ENCODE measurements at places on chromosomes 12 and 14.

GRCh38 chr14:51653079-51653774 lies 1.5 kb downstream of the FRMD6 start:
- peak; percentile 5 for DNase-seq

- DNase-seq = no peak
These were observed 64.5 kb downstream of the TSPAN9 start for GRCh38 chr12:3141339-3142321.

DNA sequence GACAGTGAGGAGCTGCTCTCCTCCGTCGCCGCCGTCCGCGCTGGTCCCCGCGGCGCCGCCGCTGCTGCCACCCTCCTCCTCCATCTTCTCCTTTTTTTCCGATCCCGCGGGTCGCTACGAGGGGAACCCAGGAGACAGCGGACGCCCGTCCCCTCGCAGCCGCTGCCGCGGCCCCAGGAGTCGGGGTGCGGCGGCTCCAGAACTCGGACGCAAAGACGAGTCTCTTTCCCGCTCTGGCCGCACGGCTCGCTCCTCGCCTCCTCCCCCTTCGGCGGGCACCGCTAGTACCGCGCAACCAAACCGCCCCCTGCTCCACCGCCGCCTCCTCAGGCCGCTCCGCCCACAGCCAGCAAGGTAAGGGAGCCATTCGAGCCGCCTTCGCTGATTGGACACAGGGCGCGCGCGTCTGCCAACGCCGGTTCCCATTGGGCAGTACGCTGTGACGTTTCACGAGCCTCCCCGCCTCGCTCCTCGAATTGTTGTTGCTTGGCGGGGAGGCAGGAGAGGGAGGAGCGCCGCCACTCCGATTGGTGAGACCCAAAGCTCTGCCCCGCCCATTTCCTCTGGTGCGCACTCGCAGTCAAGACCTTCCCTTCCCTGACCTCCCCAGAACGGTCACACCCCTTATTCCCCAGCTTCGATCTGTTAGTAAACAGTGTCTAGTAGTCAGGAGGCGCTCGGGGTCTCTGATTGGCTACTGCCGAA lies at the start of gene RPS6KA5:
RPS6KA5 (minus strand) TSS at position 291 of the 705 bp plus-strand sequence; CDS start at position 84, 207 bp downstream.
- peak; percentile 96 for DNase-seq

GRCh38 chr12:32437095-32437515 lies 37.7 kb downstream of the FGD4 start:
- no peak for DNase-seq

GRCh38 chr12:59895166-59895775 lies 299.4 kb downstream of the SLC16A7 start:
- no peak for DNase-seq

GRCh38 chr14:57749267-57749666 lies 116.6 kb downstream of the SLC35F4 start:
- DNase-seq = no peak

DNA sequence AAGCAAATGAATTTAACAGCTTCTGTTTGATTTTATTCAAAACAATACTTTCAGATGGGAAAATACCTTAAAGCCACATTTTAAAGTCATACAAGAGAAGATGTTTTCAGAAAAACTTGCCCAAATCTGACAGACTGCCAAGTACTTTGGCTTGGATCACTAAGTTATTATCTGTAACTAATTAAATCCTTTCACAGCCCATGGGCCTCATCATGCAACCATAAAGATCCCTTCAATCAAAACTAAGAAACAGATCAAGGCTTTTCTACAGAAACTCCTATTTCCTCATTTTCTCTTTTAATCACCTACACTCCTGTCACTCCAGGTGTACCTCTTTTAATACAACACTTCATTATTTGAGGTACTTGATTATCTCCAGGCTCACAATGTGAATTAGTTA lies 28.1 kb downstream of the BLTP3B start:
- no peak for DNase-seq

- DNase-seq = no peak
These were observed 123.6 kb downstream of the SCN8A start for GRCh38 chr12:51714666-51715065.

DNA sequence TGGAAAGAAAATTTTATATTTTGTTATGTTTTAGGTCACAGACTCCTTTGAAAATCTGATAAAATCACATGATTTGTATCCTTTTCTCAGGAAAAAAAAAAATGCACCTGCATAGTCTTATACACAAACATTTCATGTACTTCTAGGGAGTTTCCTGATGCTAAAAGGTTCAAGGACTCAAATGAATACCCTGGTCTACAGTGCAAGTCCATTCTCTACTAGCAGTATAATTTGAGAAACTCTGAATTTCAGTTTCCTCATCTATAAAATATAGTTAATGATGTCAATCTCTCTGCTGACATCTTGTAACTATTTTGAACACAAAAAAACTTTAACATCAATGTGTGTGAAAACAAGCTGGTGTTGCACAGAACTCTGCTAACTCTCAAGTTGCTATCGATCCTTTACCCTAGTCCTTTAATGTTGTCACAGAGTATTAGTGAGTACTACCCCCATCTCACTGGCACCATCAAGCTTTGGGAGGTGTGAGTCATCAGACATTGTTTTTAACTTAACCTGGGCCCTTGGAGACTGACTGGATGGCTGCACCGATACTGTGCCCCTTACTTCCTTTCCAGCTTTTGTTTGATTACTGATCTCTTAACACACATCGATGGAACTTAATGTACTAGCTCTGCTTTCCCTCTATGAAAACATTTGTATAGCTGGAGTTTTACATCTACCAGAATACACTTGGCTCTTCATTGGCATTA lies 251.9 kb upstream of the SOX5 start:
- DNase-seq = no peak

DNA sequence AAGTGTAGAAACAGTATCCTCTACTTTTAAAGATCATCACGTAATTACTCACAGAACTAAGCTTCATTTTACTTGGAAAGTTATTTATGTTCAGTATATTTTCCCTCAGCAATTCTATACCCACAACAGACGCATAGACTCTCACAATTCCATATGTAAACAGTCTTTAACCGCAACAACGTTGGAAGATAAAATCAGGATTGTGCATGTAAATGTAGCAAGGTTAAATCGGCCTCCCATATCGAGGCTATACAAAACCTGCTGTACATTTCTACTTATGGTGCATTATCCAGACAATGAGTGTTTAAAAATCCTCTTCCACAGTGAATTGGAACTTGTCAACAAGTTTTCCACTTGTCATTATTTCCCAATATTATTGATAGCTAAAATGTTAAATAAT lies 581.1 kb downstream of the SLC16A7 start:
- no peak for DNase-seq

- DNase-seq = no peak
These were observed 27.7 kb downstream of the RNF34 start for GRCh38 chr12:121427556-121428050.

DNA sequence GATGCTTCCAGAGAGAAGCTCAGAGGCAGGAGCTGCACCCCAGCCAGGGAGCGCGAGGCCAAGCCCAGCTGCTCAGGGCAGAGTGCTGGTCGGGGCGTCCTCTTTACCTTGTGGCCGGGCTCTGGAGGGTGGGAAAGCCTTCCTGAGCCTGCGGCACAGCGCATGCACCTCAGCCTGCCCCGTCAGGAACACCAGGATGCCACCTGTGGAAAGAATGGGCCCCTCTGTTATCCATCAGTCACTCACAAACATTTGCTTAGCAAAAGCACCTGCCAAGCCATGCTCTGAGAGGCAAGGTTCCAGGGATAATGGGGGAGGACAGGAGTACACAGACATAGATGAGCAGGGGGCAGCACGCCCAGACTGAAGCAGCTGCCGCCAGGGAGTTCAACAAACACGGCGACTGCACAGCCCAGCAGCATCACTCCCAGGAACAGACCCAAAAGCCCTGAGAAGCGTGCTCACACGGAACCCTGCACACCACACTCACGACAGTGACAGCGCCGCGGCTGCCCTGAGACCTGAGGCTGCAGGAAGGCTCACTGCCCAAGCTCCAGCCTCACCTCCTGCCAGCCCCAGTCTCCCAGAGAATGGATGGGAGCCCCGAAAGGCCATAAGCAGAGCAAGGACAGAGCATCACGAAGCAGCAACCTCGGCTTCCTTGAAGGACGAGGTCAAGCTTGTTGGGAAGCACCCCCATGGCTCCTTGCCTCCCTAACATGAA lies 21.8 kb downstream of the DHX37 start:
- DNase-seq = no peak

All from germinal center (tissue), 1 donor.